Vagina (tissue), 2 donors: ENCODE measurements at places on chromosomes 13 and 19.

GRCh38 chr19:12784394-12784870 lies 6.9 kb upstream of the JUNB start:
- no peak for DNase-seq

DNA sequence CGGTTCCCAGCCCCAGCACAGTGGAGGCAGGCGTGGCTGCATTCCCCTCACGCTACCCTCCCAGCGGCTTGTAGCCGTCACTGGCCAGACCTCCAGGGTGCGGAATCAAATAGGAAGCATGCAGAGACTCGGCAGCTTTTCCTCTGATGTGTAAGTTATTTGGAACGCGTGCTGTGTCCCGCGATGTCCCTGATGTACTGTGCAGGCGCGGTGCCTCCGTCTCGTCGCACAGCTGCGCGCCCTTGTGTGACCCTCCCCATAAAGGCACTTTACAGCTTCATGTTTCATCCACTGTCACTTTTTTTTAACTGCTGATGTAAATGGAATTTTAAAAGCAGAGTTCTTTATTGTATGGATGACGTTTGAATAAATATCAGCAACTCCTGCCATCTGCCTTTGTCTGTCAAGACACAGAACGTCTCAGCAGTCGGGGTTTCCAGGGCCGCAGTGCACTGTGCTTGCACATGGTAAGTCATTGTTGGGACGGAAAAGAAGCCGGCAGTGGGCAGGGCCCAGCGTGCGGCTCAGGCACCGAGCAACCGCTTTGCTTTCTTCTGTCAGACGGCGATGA lies 7.3 kb upstream of the F7 start:
- DNase-seq: no peak

GRCh38 chr13:40484101-40484800 lies 182.2 kb downstream of the FOXO1 start:
- DNase-seq: no peak

GRCh38 chr19:16473875-16474392 lies 2.2 kb upstream of the EPS15L1 start:
- no peak for DNase-seq

DNA sequence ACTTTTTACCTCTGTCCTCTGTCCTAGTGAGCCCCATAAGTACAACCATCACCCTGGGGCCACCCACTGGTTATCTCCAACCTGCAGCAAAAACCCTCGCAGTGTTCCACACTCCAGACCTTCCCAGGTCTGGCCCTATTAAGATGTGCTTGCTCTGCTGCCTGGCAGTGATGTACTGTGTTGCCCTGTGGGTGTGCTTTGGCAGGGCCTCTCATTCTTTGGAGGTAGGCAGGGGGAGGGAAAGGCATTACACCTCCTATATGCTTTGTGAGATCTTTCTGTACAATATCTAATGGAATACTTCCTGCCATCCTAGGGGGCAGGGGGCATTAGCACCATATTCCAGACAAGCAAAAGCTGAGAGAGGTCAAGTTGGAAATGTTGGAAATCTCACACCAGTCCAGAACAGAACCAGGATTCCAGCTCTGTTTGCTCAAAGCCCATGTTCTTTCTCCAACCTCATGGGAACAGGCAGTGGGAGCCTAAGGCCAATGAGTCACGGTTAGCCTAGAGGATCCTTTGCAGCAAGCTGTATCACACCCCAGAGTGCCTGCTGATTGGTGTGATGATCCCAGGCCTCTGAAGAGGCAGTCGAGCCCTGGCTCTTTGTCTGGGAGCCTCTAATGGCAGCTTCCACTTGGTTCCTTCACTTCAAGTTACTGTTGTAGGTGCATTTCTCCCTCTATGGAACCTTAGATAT lies 59.7 kb upstream of the UBL3 start:
- DNase-seq: no peak

GRCh38 chr19:38617764-38618589 lies at the start of gene MAP4K1:
Gene MAP4K1, minus strand, starts transcription at chr19:38617953. Its CDS starts 58 bp downstream, at chr19:38617895.
- DNase-seq: no peak

DNA sequence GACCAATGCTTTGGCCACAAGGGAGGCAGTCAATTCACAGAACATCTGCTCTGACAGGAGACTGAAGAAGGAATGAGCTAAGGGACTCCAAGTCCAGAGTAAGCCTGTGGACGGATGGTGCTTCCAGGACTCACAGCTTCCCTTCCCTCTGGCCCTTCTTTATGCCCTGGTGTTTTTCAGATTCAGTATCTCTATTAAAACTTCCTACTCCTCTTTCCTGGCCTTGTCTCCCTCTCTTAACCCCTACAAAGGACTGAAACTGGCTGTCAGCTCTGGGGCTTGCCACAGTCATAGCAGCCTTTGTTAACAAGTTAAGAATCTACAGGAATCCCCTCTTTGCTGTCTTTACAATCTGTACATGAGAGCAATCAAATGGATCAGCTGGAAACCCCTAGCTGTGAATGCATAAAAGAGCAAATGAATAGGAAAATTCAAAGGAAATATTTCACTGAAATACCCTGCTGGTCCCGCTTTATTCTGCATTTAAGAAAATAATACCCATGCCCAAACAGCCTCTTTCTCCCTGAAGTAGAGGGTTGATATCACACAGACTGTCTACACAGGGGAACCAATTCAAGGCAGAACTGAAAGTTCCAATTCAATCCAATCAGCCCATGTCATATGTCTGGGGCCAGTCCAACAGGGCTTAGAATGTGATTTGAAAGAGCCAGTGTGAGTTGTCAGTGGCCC lies 192.3 kb downstream of the MZT1 start:
- no peak for DNase-seq

GRCh38 chr19:45484273-45484945 lies 12.4 kb downstream of the RTN2 start:
- DNase-seq: no peak

GRCh38 chr13:70375718-70376117 lies 267.5 kb upstream of the KLHL1 start:
- DNase-seq: no peak

- no peak for DNase-seq
Measured at GRCh38 chr19:2550431-2551171, 74.7 kb downstream of the GADD45B start.

- no peak for DNase-seq
Measured at GRCh38 chr19:41029524-41030432, 38.7 kb downstream of the CYP2B6 start.

DNA sequence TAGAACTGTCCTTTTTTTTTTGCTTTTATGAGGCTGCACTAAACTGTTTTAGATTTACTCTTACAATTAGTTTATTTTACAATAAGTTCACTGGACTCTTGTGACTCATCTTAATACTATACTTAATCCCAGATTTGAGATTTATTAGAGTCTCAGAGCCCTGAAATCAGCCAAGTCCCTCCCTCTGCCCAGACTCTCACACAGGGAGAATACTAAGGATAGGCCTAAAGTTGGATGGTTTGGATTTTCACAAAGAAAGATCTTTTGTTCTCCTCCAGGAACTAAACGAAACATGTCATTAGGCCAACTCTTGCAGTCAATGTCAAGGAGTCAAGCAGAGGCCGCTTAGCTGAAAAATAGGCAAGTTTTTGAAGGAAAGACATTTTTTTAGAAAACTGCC lies 42.7 kb upstream of the MIR17HG start:
- DNase-seq: no peak

GRCh38 chr13:109743706-109744453 lies 42.5 kb downstream of the IRS2 start:
- DNase-seq: peak; percentile 34

DNA sequence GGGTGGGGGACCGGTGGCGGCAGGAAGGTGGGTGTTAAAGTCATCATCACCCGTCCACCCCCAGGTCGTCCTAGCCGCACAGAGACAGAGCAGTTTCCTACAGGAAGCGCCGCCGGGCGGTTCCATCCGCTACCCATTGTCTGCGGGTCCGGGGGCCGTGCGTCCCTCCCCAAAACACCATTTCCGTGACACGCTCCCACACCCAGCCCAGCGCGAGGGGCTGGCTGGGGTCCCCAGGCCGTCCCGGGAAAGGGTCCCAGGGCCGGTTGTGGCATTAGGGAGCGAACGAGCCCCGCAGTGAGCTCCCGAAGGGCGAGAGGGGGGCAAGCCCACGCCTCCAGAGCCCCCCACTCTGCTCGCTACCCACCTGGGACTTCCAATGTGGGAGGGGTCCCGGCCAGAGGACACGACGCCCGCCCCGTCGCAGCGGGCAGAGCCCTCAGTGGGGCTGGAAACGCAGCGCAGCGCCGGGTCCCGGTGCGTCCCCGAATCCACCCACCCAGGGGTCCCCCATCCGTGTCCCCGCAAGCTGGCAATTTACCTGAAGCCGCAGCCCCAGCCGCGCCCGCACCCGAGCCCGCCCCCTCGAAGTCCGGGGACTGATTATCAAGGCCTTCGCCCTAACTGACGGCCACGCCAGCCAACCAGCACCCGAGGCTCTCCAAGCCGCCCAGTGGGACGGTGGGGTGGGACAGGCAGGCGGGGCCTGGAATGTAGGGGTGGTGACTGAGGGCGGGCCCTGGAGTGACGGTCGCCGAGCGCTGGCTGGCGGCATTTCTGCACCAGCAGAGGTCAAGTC lies at the start of gene KANK3:
Gene KANK3 (minus strand): TSS at position 579 of the 799 bp plus-strand sequence. CDS start 5,434 bp downstream, outside the sequence.
- DNase-seq: no peak

- no peak for DNase-seq
Measured at GRCh38 chr13:102940143-102940542, 94.3 kb downstream of the ERCC5 start.

DNA sequence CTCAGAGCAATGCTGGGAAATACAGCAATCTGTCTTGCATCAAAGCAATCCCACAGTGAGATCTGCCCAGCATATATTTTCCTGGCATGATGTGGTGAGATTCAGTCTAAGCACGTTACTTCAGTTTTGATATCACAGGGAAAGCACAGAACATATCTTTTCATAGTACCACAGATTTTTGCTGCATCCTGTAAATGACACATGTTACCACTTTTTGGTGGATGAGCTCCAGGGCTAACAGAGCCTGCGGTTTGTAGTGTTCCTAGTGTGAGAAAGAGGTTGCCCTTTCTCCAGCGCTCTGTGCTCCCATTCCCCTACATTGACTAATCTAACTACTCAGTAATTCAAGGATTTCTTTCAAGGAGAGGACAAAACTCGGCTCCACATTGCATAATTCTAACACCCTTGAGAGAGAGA lies 409.0 kb downstream of the GPC6 start:
- DNase-seq: no peak

DNA sequence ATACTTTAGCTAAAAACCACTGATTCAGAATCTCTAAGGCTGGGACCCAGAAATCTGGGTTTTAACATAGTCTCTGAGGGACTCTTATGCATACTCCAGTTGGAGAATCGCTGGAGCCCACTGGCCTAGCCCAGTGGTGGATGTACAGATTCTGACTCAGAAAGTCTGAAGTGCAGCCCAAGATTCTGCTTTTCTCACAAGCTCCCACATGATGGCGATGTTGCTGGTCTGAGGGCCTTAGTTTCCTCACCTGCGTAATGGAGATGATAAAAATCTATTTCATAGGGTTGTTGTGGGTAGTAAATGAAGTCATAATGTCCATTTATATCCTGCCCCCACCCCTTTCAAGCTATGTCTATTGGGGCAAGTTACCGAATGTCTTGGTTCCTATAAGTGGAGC lies 7.7 kb upstream of the CDADC1 start:
- no peak for DNase-seq

- DNase-seq: no peak
Measured at GRCh38 chr19:5773276-5773675, 11.3 kb downstream of the PRR22 start.

- DNase-seq: no peak
Measured at GRCh38 chr13:111929036-111929616, 137.8 kb upstream of the SOX1 start.

GRCh38 chr13:47085346-47085745 lies 188.5 kb upstream of the HTR2A start:
- no peak for DNase-seq
